Cardiac fibroblast (primary cell): ENCODE measurements at places on chromosomes 2 and 18.
A peak's percentile ranks its signal among the peaks of the same experiment; 100 is the strongest.

- DNase-seq, result no peak
Measured at GRCh38 chr2:104944495-104944894, 90.6 kb downstream of the POU3F3 start.

- DNase-seq, result no peak
Measured at GRCh38 chr2:101238930-101239759, 13.5 kb upstream of the CNOT11 start.

DNA sequence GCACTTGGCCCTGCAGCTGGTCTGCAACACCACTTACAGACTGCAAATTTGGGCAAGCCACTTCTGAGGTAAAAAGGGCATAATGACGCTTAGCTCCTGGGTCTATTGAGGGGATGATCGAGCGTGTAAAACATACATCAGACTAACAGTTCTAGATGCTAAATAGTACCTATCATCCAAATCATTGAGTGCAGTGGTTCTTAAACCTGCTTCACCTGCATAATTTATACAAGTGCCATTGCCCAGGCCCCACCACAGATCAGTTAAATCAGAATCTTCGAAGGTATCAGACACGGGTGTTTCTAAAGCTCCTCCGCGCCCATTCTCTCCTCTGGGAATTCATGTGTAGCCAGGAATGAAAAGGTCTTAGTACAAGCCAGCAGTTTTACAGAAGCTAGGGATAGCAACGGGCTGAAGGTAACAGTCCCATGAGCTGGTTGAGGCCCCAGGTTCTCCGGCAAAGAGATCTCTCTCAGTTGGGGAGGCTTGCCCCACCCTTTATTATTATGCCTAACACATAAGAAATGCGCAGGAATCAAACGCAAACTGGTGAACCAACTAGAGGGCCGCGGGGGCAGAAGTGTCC is 737 bp upstream of the RNF181 start:
- DNase-seq, result no peak

GRCh38 chr2:134558208-134558830 is 160.5 kb downstream of the TMEM163 start:
- no peak for DNase-seq

DNA sequence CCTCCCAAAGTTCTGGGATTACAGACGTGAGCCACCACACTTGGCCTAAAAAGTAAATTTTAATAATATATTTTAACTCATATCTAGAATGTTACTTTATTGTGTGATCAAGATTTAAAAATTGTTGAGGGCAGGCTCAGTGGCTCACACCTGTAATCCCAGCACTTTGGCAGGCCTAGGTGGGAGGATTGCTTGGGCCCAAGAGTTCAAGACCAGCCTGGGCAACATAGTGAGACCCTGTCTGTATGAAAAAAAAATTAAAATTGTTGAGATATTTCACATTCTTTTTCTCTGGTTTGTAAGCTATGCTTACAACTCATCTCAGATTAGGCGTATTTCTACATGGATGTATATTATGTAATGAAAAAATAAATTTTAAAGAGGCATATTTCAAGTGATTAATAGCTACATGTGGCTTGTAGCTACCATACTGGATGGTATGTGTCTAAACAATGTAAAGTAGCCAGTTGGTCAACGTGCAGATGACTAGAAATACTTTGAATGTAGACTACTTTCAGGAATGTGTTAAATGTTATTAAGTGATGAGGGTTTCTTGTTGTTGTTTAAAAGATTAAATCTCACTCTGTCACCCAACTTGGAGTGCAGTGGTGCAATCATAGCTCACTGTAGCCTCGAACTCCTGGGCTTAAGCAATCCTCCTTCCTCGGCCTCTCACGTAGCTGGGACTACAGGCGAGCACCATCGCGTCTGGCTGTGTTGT is 5.9 kb downstream of the RAB10 start:
- DNase-seq, result no peak

GRCh38 chr18:38695559-38696280 is 1130.1 kb upstream of the CELF4 start:
- DNase-seq, result peak; percentile 9

DNA sequence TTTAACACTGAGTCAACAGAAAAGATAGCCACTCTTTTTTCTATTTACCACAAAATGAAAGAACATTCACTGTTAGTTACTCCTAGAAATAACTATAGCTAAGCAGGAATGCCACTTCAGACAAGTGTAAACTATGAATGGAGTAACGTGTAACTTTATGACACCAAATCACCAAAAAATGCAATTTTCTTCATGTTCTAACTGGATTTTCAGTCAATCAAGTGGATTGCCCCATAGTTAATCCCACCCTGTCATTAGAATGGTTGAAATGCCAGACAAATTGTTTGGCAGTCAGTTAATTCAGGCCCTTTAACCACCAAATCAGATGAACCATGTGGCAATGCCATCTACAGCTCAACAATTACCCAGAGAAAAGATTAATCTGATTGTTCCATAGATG is 9.9 kb downstream of the EPHA4 start:
- no peak for DNase-seq

DNA sequence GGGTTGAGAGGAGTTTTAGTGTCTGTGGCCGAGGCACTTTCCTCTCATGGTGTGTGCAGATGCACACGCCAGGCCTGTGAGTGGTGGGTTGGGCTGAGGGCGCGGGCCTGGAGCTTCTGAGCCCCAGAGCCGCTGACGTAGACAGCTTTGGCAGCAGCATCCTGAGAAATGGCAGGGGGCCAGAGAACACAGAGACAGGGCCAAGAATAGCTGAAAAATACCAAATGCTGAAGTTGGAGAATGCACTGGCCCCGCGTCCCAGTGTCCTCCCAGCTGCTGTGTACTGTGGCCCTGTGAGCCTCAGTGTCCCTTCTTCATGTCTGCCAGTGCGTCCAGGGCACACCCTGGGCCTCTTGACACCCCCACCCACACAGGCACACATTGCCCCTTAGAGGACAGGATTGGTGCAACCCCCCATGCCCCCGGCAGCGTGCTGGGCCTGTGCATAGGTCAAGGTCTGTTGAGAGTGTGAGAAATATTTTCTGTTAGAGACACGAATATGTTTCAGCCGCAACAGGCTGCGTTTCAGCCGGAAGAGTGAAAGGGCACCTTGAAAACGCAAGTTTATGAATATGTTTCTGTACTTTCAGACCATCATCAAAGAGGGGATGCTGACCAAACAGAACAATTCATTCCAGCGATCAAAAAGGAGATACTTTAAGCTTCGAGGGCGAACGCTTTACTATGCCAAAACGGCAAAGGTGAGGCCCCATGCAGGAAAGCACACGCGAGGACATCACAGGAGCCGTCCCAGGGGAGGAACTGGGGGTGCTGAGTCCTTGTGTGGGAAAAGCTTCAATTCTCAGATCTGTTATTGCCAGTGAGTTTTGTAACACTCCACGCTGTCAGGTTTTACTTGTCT is 33.6 kb downstream of the DGKD start:
- peak; percentile 97 for DNase-seq

DNA sequence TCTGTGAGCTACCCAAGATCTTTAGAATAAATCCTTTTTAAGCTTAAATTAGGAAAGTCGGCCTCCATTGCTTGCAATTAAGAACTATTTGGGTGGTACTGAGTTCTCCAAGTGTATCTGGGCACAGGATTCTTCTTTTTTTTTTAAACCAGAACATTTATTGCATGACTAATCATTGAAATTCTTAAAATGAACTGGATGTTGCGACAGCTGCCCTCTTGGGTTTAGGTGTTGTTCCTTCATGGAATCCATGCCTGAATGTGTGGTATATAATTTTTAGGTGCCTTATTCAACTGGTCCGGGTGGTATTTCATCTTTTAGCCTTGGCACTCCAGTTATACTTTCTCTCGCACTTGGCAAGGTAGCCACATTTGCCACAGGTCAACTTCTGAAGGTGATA is 14.5 kb upstream of the KCNK3 start:
- peak; percentile 26 for DNase-seq

DNA sequence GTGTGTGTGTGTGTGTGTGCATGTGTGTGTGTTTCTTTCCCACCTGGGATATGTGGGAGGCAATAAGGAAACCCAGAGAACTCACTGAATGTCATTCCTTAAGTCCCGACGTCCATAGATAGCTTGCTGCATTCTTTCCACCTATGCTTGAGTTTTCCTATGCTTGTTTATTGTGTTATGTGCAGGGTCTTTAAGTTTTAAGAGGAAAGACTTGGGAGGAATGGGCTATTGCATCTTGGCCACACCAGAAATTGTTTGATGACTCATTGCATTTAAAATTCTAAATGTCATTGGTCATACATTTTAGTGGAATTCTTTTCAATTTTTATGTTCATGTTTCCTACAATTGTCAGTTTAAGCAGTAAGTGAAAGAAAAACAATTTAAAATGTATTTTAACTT is 33.7 kb downstream of the STARD6 start:
- DNase-seq, result no peak

- no peak for DNase-seq
Measured at GRCh38 chr2:70552501-70553333, 909 bp downstream of the TGFA start.
